ENCODE measurements at places on chromosomes 3 and 15. TPM values are rescaled to one million over a fixed set of nuclear protein-coding genes. Genes with fewer than 3 reads are reported as not detected.

Gene ZNF501
- total RNA-seq: 0.12 TPM

GRCh38 chr3:99952306-99952705, 134.6 kb downstream of the CMSS1 start:
- DNase-seq: no peak
- H3K4me1 ChIP-seq: no peaks in the 10 kb centered on the region
- no peak overlapping the region for H3K27ac ChIP-seq
- no peak overlapping the region for H3K4me3 ChIP-seq
- H3K36me3 ChIP-seq: no peaks in the 10 kb centered on the region

Gene INTS14
- total RNA-seq: 50.1 TPM

Gene LRRN1
- 0.10 TPM for total RNA-seq

- no peaks in the 10 kb centered on the region for H3K27me3 ChIP-seq
- no peak overlapping the region for H3K4me3 ChIP-seq
- no peaks in the 10 kb centered on the region for H3K4me1 ChIP-seq
- no peak for DNase-seq
- H3K27ac ChIP-seq: no peak overlapping the region
These were observed 49.0 kb downstream of the LMCD1 start for GRCh38 chr3:8550611-8551010.

- no peaks in the 10 kb centered on the region for H3K27me3 ChIP-seq
- no peaks in the 10 kb centered on the region for H3K36me3 ChIP-seq
- peak; percentile 54 for DNase-seq
These were observed 141.4 kb upstream of the MRPS22 start for GRCh38 chr3:139202226-139202958.

DNA sequence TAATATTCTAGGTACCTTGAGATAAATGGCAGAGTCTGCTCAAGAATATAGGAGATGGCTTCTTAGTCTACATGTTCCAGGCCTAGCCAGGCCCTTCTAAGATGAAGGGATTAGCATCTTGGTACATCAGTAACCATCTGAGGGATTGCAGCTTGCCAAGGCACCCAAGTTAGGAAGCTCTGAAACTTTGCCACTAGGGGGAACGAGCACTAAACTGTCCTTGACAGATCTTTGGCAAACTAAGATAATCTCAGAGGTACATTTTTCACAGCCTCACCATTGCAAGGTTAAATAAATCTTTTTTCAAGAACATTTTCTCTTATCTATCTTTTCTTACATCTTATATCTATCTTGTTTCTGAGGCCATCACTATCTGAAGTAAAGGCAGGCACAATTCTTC, 351.2 kb downstream of the RAP2B start:
- no peak overlapping the region for H3K4me3 ChIP-seq
- no peaks in the 10 kb centered on the region for H3K4me1 ChIP-seq
- peak; percentile 7 for DNase-seq
- H3K27me3 ChIP-seq: no peaks in the 10 kb centered on the region
- H3K36me3 ChIP-seq: no peaks in the 10 kb centered on the region

- peaks cover 76% of the 10 kb centered on the region for H3K4me1 ChIP-seq
- no peaks in the 10 kb centered on the region for H3K36me3 ChIP-seq
- H3K4me3 ChIP-seq: peak overlapping the region; percentile 51
- no peaks in the 10 kb centered on the region for H3K27me3 ChIP-seq
- no peak for DNase-seq
These were observed 1.3 kb downstream of the TNK2 start for GRCh38 chr3:195906865-195907683.

DNA sequence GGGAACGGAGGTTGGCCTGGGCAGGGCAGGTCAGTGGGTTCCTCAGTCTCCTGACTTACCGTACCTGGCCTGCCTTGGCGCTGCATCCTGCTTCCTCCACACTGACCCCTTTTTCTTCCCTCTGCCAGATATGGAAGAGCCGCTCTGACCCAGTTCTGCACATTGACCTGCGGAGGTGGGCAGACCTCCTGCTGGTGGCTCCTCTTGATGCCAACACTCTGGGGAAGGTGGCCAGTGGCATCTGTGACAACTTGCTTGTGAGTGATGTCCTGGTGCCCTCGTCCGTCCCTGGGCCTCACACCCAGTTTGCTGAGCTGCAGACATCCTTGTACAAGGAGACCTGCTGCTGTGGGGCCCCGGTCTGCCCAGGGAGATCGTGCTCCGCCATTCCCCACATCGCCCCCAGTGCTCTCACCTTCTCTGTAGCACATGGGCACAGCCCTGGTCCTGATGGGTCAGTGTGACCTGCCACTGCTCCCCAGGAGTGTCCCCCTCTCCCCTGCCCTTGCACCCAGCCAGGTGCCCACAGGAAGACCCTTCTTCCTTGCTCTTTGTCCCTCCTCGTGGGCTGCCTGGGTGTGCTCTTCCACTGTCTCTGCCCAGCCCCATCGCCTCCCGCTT, 21.0 kb downstream of the PPCDC start:
- peaks cover 26% of the 10 kb centered on the region for H3K4me1 ChIP-seq
- H3K27ac ChIP-seq: no peak overlapping the region
- no peak for DNase-seq
- H3K27me3 ChIP-seq: no peaks in the 10 kb centered on the region
- H3K4me3 ChIP-seq: no peak overlapping the region

- no peaks in the 10 kb centered on the region for H3K27me3 ChIP-seq
- H3K36me3 ChIP-seq: peaks cover 15% of the 10 kb centered on the region
- peaks cover 8% of the 10 kb centered on the region for H3K4me1 ChIP-seq
These were observed 607 bp downstream of the MRPL47 start for GRCh38 chr3:179603831-179604230.

DNA sequence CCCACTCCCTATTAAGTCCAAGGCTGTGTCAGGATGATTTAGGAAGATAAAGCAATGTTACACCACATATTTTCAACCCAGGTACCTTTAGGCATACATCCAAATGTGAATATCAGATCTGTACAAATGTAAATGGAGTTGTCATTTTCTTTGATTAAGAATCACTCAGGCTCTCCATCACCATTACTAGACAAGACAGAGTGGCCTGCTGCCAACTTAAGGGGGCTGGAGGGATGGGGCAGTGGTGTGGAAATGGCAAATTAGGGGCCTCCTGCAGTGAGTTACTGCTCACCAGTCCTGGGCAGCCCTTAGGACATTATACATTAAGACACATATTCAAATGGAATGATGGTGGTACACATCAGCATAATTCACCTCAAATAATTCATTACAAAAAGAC, 211.0 kb downstream of the TNIK start:
- no peaks in the 10 kb centered on the region for H3K27me3 ChIP-seq
- DNase-seq: no peak
- peaks cover 7% of the 10 kb centered on the region for H3K4me1 ChIP-seq

DNA sequence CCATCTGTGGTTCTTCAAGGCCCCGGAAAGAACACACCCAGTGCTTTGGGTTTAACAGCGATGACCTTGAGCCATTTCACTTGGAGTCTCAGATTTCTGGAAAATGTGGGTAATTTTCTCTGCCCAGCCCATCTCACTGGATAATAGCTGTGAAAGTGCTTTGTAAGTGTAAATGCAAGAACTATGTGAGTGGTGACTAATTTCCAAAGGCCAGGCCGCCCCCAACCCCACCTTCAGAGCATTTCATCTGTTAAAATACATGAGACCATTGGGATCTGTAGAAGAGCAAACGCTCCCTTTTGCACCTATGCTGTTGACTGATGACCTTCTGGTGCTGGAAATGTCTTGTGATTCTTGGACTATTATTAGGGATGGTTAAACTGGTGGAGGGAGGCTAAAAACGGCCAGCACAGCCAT, 196.8 kb upstream of the LPP start:
- H3K4me3 ChIP-seq: no peak overlapping the region
- H3K27me3 ChIP-seq: no peaks in the 10 kb centered on the region
- H3K36me3 ChIP-seq: no peaks in the 10 kb centered on the region
- no peaks in the 10 kb centered on the region for H3K4me1 ChIP-seq

DNA sequence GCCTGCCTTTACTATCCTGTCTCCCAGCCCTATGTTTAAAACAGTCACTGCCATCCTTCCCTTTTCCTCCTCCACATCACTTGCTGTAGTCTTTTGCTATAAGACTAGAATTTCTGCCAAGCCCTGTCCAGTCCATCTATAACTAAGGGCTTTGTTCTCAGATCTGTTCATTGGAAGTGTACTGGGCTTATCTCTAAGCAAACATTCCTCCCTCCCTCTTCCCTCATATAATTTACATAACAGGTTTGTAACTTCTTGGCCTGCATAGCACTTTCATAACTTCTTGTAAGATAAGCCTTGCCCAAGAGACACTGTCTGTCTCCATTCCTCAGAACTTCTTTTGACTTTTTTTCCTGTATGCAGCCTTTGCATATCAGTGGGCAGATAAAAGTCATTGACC, 16.7 kb downstream of the TPRG1 start:
- H3K4me3 ChIP-seq: no peak overlapping the region
- H3K36me3 ChIP-seq: no peaks in the 10 kb centered on the region
- DNase-seq: no peak
- no peaks in the 10 kb centered on the region for H3K27me3 ChIP-seq
- H3K27ac ChIP-seq: no peak overlapping the region

Gene GPR149
- not detected for total RNA-seq

DNA sequence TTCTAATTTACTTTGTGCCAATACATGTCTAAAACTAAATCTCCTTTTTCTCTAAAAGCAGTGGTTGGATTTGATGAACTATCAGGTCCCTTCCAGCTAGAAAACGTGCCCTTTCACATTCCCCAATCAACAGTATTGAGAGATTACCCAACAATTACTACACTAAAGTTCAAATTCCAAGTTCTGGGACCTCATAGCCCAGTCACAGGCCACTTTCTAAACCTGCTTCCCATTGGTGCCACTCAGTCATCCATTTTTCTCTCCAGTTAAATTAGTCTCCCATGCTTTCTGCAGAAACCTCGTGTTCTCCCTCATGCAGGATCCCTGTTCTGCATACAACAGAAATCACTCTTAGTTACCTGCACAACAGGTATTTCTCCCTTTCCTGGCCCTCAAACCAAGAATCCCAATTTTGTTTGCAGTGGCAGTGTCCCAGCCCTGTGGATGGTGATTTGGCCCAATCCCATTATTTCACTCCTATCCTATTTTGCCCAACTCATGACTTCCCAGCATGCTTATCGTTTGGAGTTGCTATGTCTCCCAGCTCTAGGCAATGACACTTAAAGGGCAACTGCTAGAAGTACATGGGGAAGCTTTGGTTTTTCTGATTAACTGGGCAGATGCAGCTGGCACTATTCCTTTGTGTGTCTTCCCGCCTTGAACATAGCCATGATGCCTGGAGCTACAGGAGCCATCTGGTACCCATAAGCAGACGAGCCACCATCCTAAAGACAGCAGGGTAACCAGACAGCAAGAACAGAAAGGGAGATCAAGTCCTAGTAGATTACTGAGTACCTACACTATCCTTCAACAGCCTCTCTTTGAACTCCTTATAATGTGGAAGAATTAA, 224.2 kb downstream of the MINAR1 start:
- H3K27ac ChIP-seq: no peak overlapping the region
- no peak for DNase-seq
- no peaks in the 10 kb centered on the region for H3K36me3 ChIP-seq
- H3K4me1 ChIP-seq: no peaks in the 10 kb centered on the region
- H3K4me3 ChIP-seq: no peak overlapping the region

Gene PRKCD
- 34.4 TPM for total RNA-seq

DNA sequence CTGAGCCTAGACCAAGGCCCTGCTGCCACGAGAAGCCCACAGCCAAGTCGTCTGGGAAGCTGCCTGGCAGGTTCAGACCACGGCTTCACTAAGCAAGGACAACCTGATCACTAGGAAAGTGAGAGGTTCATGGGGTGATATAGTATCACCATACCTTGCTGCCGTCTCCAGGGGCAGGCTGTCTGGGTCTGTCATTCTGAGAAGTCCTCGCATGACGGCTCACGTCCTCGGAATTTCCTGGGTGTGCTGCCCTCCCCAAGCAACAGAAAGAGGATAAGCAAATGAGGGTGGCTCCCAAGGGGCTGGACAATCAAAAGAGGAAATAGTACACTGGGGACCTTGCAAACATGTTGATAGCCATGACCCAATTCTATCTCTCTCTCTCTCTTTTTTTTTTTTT, 207.4 kb upstream of the IGF1R start:
- H3K27ac ChIP-seq: no peak overlapping the region
- no peak for DNase-seq
- 0 out of 2 replicates have a peak, but pooled peaks cover 9% of the 10 kb centered on the region for H3K27me3 ChIP-seq
- H3K36me3 ChIP-seq: no peaks in the 10 kb centered on the region
- no peak overlapping the region for H3K4me3 ChIP-seq

DNA sequence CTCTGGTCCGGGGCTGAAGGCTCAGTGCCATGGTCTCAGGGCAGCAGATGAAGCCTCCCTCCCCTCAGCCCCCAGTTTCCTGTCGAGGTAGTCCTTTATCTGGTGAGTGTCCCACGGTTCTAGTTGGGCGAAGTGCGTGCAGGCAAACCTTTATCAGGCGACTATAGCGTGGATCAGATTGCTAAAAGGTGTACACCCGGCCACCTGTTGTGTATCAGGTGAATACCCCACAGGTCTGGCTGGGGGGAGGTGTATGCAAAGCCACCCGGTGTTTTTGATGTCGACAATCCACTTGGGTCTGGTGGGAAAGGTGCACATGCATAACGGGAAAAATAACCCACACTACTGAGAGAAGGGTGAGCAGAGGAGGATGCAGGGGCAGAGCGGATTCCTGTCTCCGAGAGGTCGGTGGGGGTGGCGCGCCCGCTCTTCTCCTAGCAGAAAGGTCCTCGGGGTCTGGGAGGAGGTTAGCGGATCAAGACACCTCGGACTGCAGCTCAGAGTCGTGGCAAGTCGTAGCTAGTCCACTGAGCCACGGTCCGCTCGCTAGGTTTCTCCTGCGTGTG, 507 bp downstream of the SLC12A6 start:
- peak overlapping the region; percentile 68 for H3K4me3 ChIP-seq
- peaks cover 29% of the 10 kb centered on the region for H3K4me1 ChIP-seq
- DNase-seq: no peak
- H3K36me3 ChIP-seq: peaks cover 20% of the 10 kb centered on the region

Gene CP
- total RNA-seq: 0.52 TPM

Gene DZIP1L
- 9.6 TPM for total RNA-seq

DNA sequence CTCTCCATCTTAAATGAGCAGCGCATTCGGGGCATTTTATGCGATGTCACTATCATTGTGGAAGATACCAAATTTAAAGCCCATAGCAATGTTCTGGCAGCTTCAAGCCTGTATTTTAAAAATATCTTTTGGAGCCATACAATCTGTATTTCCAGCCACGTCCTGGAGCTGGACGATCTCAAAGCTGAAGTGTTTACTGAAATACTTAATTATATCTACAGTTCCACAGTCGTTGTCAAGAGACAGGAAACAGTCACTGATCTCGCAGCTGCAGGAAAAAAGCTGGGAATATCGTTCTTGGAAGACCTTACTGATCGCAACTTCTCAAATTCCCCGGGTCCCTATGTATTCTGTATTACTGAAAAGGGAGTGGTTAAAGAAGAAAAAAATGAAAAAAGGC, 44.4 kb upstream of the RASA2 start:
- H3K4me1 ChIP-seq: no peaks in the 10 kb centered on the region
- H3K27me3 ChIP-seq: no peaks in the 10 kb centered on the region
- no peak overlapping the region for H3K4me3 ChIP-seq
- H3K36me3 ChIP-seq: peaks cover 6% of the 10 kb centered on the region
- H3K27ac ChIP-seq: no peak overlapping the region

GRCh38 chr15:59399465-59400102, 26.9 kb upstream of the MYO1E start:
- H3K27ac ChIP-seq: no peak overlapping the region
- H3K36me3 ChIP-seq: no peaks in the 10 kb centered on the region
- no peak overlapping the region for H3K4me3 ChIP-seq
- DNase-seq: no peak
- H3K27me3 ChIP-seq: no peaks in the 10 kb centered on the region

Gene SPSB4
- total RNA-seq: 0.57 TPM

Gene CCR3
- total RNA-seq: not detected

- H3K4me3 ChIP-seq: no peak overlapping the region
- H3K36me3 ChIP-seq: no peaks in the 10 kb centered on the region
- peaks cover 14% of the 10 kb centered on the region for H3K27me3 ChIP-seq
- H3K4me1 ChIP-seq: no peaks in the 10 kb centered on the region
These were observed 184.7 kb upstream of the TTC14 start for GRCh38 chr3:180417241-180417640.

Measured in HCT116 (cell line).